Uterus (tissue), 4 donors: ENCODE measurements at places on chromosomes 6 and 20. TPM values are rescaled to one million over a fixed set of nuclear protein-coding genes. Genes with fewer than 3 reads are reported as not detected.

HLA-DOB gene
- total RNA-seq = 0.82 TPM

HTR1E gene
- total RNA-seq = not detected

NFS1 gene
- 9.1 TPM for total RNA-seq

GRCh38 chr6:36246506-36247268 is 23.2 kb upstream of the PNPLA1 start:
- no peaks in the 10 kb centered on the region for H3K36me3 ChIP-seq
- H3K27me3 ChIP-seq = no peaks in the 10 kb centered on the region
- no peak for DNase-seq
- H3K4me3 ChIP-seq = no peak overlapping the region

DNA sequence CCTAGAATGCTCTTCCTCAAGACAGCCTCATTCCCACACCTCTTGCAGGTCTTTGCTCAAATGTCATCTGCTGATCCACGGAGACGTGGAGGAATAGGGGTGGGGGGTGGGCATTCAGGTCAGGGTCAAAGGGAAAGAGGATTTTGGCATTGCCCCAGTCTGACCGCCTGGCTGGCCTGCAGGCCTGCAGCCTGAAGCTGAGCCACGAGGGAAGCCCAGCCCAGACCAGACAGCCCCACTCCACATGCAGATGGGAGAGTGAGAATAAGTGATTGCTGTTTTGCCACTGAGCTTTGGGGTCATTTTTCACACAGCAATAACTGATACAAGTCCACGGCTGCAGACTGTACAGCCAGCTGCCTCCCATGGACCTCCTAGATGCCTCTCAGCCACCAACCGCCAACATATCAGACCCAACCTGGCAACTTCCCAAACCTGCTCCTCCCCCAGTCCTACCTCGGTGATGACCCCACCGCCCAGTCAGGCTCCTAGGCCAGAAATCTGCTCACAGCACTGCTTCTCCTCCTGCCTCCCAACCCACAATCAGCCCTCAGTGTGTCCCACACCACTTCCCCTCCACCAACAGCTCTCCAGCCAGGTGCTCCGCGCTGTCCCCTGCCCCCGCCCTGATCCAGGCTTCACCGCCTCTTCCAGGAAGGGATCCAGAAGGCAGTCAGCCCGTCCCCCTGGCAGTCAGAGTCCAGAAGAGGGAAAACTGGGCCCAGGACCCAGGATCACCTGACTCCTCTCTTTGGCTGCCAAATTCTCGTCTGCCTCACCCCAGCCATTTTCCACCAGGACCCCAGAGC is 14.0 kb downstream of the KIAA1755 start:
- no peaks in the 10 kb centered on the region for H3K4me1 ChIP-seq
- H3K27me3 ChIP-seq = no peaks in the 10 kb centered on the region
- no peaks in the 10 kb centered on the region for H3K36me3 ChIP-seq

DNA sequence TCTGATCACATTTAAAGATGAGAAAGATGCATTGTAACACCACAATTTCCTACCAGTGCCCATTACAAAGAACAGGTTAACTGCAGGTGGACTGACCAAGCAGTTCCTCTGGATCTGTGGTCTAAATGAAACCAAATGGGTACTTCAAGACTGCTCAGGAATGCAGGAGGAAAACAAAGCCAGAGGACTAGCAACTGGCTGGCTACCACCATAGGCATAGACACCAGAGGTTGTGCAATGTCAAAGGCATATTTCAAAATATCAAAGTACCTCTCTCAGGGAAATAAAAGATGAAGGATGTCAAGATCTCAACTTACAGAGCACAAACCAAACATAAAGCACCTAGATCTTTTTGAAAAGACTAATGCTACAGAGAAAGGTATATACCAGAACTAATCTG is 65.5 kb downstream of the GMDS start:
- no peak for DNase-seq
- no peaks in the 10 kb centered on the region for H3K27me3 ChIP-seq
- no peak overlapping the region for H3K4me3 ChIP-seq
- no peak overlapping the region for H3K27ac ChIP-seq
